ENCODE measurements at places on chromosomes 11 and 22. TPM values are rescaled to one million over a fixed set of nuclear protein-coding genes. Genes with fewer than 3 reads are reported as not detected.

GRCh38 chr11:17528906-17529843 is 15.0 kb downstream of the USH1C start:
- DNase-seq: no peak

- no peak for DNase-seq
Measured at GRCh38 chr22:17875156-17875555, 100.9 kb upstream of the BID start.

GRCh38 chr11:107397357-107397756 is 60.3 kb downstream of the CWF19L2 start:
- no peak for DNase-seq

GRCh38 chr11:73752216-73752867 is 8.5 kb downstream of the RAB6A start:
- DNase-seq: no peak

DNA sequence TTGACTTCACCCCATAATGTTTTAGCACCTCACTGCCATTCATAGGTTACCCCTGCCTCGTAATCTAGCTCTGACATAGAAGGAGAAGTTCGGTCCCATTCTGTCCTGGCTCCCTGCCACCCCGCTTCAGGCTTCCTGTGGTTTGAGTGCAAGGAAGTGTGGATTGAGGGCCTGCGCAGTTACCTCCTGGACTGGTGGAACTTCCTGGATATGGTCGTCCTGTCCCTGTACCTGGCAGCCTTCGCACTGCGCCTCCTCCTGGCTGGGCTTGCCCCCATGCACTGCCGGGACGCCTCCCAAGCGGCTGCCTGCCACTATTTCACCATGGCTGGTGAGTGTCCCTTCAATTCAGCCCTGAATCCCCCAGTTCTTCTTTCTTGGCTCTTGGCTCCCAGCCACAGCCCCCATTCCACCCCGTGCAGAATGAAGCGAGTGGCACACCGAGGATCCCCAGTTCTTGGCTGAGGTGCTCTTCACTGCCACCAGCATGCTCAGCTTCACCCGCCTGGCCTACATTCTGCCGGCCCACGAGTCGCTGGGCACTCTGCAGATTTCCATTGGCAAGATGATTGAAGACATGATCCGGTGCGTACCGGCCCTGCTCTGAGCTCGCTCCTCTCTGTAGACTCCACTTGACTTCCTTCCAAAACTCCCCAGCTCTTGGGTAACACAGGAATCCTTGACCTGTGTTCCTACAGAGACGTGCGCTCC is 15.4 kb downstream of the ART5 start:
- no peak for DNase-seq

GRCh38 chr11:126081915-126082250 is 19.2 kb upstream of the CDON start:
- no peak for DNase-seq

GRCh38 chr11:112310419-112310818 is 49.8 kb upstream of the PLET1 start:
- DNase-seq: no peak

DNA sequence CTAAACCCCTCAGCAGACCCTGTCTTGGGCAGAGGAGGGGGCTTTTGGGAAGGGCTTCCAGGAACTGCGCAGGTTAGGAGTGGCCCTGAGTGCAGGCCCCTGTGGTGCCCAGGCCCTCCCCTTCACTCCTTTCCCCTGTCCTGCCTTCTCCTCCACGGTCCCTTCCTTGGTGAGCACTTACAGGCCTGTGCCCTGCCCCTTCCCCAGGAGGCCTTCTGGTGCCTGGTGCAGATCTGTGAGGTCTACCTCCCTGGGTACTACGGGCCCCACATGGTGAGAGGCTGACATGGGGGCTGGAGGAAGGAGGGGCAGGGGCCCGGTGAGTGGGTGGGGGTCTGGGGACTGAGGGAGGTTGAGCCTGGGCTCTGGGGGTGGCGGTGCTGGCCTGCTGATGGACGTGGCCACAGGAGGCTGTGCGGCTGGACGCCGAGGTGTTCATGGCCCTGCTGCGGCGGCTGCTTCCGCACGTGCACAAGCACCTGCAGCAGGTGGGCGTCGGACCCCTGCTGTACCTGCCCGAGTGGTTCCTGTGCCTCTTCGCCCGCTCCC is 2.6 kb downstream of the TBC1D10C start:
- no peak for DNase-seq

GRCh38 chr11:36702330-36703054 is 104.5 kb upstream of the RAG2 start:
- peak; percentile 71 for DNase-seq

- DNase-seq: no peak
Measured at GRCh38 chr11:76705826-76706225, 35.3 kb upstream of the LRRC32 start.

DNA sequence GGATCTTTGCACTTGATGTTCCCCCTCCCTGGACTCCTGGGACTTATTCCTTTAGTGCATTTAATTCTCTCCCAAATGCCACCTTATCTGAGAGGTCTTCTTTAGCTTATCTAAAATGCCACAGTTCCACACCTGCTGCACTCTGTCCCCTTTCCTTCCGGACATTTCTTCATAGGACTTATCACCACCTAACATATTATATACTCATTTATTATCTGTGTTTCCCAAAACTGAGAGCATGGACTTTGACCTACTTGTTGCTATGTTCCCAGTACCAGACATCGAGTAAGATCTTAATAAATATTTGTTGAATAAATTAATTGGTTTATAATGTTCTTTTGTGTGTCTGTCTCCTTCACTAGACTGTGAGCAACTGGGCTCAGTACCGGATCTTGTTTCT is 585.3 kb downstream of the INSC start:
- no peak for DNase-seq

The IFITM10 gene
- polyA plus RNA-seq: 0.11 TPM

The BDNF gene
- 1.5 TPM for polyA plus RNA-seq

The TPBGL gene
- polyA plus RNA-seq: 0.19 TPM

The TMEM126B gene
- 50.0 TPM for polyA plus RNA-seq
